ENCODE measurements at places on chromosomes 5 and 9.

- DNase-seq = no peak
These were observed 5.3 kb upstream of the DDX4 start for GRCh38 chr5:55732585-55732984.

GRCh38 chr9:115022760-115023434 is 92.5 kb upstream of the TNFSF8 start:
- no peak for DNase-seq

DNA sequence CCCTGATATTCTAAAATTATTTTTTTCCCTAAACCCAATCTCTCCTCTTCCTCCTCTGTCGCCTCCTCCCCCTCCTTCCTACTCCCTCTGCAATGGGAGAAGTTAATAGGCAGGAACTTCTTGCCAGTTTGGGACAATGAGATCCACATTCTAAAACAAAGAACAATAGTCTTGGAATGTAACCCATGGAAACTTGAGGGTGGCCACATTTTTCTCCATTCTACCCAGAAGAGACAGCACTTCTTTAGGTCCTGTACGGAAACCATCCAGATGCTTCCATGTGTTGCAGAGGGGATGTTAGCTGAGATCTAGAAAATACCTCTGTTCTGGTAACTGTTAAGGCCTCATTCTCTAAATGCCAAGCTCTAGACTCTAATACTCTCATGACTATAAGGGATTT is 10.0 kb downstream of the SPARC start:
- DNase-seq = no peak

GRCh38 chr9:81259896-81260295 is 429.5 kb downstream of the TLE1 start:
- DNase-seq = no peak

GRCh38 chr5:15290953-15291352 is 209.0 kb upstream of the FBXL7 start:
- no peak for DNase-seq

GRCh38 chr9:113483676-113484257 is 20.2 kb downstream of the RGS3 start:
- no peak for DNase-seq

DNA sequence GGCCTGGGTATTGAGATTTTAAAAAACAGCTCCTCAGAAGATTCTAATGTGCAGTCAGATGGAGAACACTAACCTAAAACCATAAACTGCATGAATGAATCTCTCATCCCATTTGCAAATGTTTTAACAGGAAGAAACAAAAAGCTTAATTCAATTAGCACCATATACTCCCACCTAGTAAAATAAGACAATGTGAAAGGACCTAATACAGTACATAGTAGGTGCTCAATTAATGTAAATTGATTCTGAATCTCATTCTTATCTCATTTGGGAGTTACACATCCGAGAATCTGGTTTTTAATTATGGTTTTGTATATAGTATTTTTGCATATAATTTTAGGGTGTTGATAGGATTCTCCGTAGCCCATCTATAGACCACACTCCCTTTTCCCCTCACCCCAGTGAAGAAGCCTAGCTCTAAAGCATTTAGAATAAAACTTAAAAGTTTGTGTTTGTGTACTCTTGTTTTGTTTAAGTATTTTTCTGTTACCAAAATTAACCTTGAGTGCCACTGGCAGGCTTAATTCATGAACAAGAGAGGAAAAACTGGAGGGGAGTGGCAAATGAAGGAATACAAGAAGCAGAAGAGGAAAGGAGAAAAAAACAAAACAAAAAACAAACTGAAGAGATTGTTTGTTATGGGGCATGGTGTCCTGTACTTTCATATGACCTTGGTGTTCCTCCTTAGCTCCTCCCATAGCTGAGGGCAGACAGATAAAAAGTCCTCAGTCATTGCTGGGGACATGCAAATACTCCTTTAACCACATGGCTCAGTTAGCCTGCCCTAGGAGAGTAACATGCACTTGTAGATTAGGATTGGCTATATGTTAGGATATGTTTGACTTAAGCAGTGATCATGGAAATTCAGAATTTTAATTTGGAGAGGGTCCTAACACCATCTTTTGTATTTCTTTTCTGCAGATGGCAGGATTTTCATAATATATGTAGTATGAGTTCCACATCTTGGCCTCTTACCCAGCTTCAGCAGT is 1.2 kb downstream of the RNF14 start:
- no peak for DNase-seq

DNA sequence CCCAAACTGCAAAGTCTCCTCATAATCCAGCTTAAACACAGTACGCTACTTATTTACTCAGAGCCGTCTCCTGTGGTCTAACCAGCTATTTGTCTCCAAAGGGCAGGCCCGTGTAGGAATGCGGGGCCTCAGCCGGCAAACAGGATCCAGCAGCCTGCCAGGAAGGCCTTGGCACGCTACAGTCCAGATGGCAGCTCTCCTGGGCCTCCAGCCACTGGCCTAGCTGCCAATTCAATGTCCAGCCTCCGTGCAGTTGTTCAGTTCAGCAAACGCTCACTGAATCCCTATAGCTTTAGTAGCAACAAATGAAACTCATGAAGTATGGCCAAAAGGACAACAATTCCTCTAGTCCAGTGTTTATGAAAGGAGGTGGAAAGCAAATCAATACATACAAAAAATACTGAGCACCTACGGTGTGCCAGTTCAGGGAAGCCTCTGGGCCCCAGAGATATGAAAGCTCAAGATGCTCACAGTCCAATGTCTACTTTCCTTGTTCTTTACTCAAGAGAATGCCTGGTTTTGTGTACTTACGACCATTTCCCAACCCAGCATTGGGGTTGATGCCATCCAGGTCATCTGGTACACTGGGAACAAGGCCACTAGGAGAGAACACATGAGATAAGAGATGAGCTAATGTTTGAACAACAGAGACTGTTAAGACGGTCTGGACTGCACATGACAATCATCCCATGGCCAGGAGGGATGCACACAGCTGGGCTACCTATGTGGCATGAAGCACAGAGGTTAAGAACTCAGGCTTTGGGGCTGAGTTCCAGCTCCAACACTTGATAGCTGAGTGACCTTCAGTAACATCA is 8.3 kb downstream of the CDK5RAP2 start:
- DNase-seq = no peak

DNA sequence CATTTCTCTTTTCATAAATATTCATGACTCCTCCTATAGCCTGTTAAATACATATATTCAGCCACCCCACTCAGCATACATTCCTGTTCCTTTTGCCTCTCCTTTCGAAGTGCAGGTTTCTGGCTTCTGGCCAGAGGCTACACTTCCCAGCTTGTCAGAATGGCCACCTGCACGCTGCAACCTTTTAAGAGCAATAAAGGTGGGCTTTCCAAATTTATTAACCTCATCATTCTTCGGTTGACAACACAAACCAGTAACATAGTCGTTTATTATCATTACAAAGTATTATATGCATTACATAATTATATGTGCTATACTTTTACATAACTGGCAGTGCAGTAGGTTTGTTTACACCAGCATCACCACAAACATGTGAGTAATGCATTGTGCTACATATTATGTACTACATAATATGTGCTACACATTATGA is 16.5 kb upstream of the TMEM171 start:
- no peak for DNase-seq

DNA sequence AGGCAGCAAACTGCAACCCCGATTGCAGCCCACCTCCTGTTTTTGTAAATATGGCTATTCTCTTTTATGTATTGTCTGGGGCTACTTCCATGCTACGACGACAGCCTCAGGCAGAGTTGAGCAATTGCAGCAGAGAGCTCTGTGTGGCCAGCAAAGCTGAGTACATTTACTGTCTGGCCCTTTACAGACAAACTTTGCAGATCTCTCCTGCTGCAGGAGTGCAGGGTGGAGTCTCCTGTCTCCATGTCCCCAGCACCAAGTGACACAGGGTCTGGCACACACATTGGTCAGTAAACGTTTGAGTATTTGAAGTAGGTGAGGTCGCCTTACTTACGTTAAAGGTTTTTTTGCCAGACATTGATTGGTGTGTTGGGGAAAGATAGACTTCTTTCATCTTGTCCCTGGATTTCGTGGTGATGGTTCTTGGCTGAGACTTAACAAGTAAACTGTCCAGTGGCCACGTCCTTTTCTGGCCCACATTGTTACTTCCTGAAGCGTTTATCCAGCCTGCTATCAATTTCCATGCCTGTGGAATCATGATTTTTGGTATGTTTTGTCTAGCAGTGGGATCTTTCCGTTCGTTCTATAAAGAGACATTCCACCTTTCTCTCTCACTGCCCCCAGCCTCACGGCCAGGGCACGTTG is 27.2 kb downstream of the PRRC2B start:
- no peak for DNase-seq

DNA sequence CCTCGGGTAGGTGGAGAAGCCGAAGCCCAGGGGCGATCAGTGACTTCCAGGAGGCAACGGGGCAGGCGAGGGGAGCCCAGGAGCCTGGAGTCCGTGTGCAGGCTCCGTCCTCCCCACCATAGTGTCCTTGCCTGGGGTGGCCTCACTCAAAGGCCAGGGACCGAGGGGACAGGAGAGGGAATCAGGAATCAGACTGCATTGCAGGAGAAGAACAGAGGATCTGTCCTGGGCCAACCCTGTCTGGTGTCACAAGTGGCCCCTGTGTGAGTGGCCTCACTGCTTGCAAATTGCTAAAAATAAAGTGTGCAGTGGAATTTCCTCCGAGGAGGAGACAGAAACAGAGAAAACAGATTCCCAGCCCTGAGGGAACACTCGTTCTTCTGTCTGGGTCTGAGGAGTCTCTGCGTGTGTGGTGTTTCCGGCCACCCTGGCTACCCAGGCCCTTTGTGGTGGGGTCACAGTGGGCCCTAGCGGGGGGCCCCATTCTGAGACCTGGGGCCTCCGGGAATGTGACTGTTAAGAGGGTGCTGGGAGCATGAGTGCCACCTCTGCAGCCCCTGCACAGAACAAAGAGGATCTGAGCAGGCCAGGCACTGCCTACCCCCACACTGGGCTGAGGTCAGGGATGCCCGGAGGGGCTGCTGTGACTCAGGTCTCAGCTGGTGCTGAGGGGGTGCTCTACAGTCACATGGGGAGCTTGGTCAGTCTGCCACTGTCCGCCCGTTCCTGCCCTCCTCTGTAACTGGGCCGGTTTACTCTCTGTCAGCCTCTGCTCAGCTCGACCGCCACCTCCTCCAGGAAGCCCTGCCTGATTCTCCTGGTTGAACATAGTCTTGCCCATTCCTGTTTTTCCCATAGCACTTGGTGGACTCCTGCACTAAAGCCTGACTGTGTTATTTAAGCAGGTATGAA is 7.4 kb downstream of the TRAF1 start:
- DNase-seq = no peak

GRCh38 chr5:177336112-177336511 is 15.4 kb downstream of the LMAN2 start:
- DNase-seq = no peak

DNA sequence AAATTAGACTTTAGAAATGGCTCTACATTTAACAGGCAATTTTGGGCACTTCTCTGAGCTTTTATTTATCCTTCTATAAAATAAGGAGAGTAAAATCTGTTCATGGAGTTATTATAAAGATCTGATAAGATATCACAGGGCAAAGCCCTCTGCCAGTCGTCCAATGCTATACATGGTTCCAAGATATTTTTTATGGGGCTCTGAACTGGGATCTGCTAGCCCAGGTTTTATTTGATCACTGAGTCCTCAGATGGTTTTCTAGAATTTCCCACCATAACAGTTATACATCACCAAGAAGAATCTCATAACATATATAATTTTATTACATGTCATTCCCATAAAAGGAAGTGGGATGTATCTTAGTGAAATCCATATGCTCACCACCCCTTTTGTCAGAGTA is 23.2 kb upstream of the IQGAP2 start:
- DNase-seq = no peak

GRCh38 chr9:112489876-112490666 is 3.4 kb downstream of the KIAA1958 start:
- DNase-seq = peak; percentile 18

DNA sequence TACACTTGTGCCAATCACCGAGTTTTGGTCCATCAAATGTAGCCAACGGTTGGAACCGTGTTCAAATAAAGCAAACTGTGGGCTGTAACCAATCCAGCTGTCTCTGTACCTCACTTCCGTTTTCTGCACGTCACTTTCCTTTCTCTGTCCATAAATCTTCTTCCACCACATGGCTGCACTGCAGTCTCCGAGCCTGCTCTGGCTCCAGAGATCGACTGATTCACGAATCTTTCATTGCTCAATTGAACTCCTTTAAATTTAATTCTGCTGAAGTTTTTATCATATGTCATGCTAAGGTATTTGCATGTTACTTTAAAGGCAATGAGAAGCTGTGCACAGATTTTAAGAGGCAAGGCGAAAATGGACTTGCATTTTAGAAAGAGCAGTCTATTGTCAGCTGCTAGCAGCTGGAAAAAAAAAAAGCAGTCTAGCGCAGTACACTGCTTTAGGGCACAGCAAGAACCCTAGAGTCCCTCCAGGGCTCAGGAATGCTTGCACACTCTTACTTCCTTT is 13.2 kb downstream of the TTC39B start:
- peak; percentile 62 for DNase-seq

DNA sequence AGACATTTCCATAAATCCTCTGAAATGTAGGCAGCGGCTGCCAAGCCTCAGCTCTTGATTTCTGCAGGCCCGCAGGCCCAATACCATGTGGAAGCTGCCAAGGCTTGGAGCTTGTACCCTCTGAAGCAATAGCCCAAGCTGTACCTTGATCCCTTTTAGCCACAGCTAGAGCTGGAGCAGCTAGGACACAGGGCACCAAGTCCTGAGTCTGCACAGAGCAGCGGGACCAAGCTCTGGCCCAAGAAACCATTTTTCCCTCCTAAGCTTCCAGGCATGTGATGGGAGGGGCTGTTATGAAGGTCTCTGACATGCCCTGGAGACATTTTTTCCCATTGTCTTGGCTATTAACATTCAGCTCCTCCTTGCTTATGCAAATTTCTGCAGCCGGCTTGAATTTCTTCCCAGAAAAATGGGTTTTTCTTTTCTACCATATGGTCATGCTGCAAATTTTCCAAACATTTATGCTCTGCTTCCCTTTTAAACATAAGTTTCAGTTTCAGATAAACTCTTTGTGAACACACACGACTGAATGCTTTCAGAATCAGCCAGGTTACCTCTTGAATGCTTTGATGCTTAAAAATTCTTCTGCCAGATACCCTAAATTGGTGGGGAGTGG is 14.4 kb upstream of the ZFR start:
- no peak for DNase-seq

- DNase-seq = no peak
These were observed 7.3 kb downstream of the PAPPA start for GRCh38 chr9:116160676-116161571.

DNA sequence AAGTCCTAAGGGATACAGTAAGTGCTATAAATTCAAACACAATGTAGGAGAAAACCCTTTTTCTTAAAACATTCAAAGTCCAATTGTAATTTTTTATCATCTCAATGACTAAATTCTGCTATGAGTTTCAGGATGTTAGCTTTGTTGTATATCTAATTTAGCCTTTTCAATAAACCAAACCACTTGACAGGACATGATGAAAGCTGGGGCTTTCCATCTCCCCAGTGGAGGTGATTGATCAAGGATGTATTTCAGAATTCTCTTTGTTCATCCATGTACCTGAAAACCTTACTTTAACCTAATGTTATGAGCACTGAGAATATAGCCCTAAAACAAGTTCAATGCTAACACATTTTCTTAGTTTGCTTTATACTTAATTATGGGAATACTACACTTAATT is 639.0 kb upstream of the ITGA1 start:
- no peak for DNase-seq

GRCh38 chr5:9722601-9723180 is 92.5 kb upstream of the TAS2R1 start:
- no peak for DNase-seq
